ENCODE measurements at places on chromosomes 11 and 22. TPM values are rescaled to one million over a fixed set of nuclear protein-coding genes. Genes with fewer than 3 reads are reported as not detected.
A peak's percentile ranks its signal among the peaks of the same experiment; 100 is the strongest.

- DNase-seq = no peak
Measured at GRCh38 chr11:101128571-101129202, 926 bp downstream of the PGR start.

- no peak for DNase-seq
Measured at GRCh38 chr11:12399355-12399754, 22.0 kb downstream of the PARVA start.

H19 gene
- total RNA-seq = not detected

DNA sequence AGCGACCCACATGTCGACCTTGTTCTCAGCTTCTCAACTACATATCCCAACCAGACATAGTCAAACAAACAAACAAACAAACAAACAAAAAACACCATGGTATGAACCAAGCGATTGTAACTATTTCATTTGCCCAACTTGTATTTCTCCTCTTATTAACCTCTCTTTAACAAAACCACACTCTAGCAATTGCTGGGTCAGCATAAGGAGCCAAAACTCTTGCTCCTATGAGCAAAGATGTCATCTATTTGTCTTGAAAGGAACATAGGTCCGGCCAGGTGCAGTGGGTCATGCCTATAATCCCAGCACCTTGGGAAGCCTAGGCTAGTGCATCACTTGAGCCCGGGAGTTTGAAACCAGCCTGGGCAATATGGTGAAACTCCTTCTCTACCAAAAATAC lies 145.6 kb downstream of the WT1 start:
- DNase-seq = no peak

- DNase-seq = no peak
Measured at GRCh38 chr11:132131961-132132360, 761.5 kb downstream of the NTM start.

- DNase-seq = no peak
Measured at GRCh38 chr11:64514590-64514989, 76.4 kb upstream of the SLC22A12 start.

- no peak for DNase-seq
Measured at GRCh38 chr11:7672276-7672959, 882 bp downstream of the CYB5R2 start.

DNA sequence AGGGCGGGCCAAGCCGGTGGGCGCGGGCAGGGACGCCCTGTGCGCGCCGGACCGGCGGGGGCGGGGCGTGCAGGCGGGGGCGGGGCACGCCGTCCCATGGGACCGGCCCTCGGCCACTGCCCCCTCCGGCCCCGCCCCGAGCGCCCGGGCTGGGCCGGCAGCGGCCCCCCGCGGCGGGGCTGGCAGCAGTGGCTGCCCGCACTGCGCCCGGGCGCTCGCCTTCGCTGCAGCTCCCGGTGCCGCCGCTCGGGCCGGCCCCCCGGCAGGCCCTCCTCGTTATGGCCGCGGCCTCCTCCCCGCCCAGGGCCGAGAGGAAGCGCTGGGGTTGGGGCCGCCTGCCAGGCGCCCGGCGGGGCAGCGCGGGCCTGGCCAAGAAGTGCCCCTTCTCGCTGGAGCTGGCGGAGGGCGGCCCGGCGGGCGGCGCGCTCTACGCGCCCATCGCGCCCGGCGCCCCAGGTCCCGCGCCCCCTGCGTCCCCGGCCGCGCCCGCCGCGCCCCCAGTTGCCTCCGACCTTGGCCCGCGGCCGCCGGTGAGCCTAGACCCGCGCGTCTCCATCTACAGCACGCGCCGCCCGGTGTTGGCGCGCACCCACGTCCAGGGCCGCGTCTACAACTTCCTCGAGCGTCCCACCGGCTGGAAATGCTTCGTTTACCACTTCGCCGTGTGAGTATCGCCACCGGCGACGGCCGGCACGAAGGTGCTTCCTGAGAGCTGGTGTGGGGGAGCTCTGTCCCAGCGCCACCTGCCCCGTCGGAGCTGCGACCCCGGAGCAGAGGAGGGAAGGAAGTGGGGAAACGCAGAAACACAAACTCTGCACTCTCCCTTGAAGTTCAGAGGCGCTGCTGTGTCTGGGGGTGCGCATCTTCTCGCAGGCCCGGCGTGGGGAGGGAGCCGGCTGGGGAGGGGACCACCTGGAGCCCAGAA lies at the start of gene KCNQ1:
Gene KCNQ1 (plus strand): TSS at position 188 of the 925 bp plus-strand sequence. CDS start 91 bp downstream, at position 279.
- DNase-seq = peak; percentile 76

CNGA4 gene
- total RNA-seq = 0.30 TPM

APOBEC3F gene
- total RNA-seq = 19.4 TPM

DNA sequence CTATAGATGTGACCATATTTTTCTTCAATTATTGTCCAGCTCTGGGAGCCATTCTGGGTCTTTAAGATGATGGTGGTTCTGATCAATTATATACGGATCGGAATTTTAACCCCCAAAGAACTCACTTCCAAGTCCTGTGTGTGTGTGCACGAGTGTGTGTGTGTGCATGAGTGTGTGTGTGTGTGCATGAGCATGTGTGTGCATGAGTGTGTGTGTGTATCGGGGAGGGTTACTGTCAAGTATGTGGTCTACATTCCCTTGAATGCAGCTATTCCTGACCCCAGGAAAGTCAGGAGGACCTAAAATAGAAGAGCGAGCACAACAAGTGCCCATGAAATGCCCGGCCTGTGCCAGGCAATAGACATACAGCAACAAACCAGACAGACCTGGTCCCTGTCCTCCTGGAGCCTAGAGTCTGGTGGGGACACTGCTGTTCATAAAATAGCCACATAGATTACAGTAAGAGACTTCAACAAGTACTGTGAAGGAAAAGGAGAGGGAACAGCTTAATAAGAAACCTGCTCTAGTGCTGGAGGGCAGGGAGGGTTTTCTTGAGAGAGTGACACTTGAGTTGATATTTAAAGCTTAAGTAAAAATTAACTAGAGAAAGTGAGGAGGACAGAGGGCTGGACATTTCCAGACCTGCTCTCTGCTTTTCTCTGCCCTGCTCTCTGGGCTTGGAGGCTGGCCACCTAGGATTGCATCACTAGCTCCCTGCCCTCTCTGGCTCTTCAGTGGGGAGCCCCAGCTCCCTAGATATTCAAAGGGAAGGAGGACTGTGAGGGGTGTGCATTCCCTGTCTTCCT lies 66.1 kb upstream of the SPON1 start:
- no peak for DNase-seq

DNA sequence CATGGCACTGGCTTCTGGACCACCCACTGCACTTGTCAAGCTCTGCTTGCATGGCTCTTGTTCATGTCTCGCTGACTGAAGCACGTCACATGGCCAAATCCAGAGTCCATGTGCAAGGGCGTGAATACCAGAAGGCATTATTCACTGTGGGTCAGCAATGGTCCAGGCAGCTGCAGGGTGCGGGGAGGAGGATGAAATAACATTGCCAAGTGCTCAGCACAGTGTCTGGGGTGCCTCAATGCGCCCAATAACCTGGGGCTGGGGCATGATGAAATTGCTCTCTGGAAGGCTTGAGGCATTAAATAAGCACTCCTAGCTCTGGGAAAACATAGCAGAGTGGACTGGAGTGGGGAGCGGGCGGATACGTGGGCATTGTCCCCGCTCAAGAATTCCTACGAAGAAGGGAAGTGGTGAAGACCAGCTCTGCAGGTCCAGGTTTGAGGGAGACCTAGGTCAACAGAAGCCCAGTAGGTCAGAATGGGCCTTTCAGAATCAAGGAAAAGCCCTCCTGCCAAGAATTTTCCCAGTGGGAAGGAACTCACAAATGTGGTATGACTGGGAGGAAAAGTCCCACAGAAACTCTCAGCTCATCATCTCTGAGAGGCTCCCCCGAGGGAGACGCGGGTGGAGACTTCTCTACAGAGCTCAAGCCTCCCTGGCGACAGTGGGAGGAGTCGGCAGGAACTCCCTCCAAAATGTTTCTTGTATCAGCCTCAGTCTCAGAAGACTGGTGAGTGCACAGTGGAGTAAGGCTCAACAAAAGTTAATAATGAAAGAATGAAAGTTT lies 15.3 kb upstream of the ACCSL start:
- no peak for DNase-seq

ADAMTS15 gene
- total RNA-seq = not detected

C1QTNF6 gene
- 3.2 TPM for total RNA-seq

DNA sequence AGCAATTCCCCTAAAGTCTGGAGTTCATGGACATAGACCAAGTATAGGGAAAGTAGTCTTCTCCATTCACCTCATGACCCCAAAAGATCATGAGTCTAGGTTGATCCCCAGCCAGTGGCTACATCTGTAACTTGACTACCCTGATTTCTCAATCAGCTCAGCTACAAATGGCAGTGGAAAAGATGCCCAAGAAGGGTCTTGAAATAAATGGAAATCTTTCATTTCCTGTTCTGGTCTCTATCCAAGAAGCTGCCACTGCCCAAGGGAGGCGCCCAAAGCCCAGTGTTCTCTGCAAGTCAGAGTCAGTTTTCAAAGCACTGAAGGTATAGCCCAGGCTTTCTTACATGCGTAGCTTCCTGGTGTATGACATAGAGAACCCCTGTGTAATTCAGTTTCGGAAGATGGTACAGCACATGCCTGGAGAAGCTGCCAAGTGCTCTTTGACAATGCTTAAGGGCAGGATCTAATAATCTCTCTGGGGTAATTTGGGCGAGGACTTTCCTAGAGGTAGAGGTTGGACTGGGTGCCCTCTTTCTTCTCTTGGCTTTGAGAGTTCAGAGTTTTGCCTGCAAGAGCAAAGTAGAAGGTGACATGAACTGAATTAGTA lies 101.1 kb downstream of the ADAMTS15 start:
- DNase-seq = no peak

DNA sequence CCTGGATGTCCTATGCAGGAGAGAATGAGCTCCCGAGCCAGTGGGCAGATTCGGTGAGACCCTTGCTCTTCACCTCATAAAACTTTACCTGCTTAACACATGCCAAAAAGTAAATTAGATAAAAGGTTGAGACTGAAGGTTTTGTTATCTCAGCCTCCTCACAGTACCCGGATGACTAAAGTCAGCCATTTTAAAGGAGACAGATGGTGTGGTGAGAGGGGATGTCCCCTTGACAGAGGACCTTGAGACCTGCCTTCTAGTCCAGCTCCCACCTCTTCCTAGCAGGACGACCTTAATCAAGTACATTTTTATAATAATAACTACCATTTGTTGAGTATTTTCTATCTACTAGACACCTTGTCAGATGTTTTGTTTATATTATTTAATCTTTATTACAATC lies 39.7 kb downstream of the C11orf91 start:
- no peak for DNase-seq

DNA sequence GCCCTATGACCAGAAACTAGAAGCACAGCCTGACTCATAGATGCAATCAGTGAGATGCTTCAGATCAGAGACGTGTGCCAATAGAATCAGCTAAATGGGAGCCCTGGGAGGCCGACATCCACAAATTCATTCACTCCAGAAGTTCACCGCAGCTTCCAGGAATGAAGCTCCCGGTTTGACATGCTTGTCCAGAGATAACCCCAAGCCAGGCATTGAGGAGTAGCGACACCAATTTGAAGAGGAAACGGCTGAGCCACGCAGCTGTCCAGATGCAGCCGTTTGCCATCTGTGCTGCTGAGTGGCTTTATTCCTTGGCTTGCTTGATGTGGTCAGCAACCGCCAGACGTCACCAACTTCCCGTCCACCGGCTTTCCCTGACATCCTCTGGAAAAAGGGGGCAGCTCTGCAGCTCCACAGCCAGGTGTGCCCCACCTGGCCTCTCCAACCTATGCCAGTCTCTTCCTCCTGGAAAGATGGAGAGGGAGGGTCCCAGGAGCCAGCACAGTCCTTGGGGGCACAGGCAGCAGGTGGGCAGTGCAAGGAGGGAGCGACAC lies 123.9 kb upstream of the OPCML start:
- DNase-seq = no peak

DNA sequence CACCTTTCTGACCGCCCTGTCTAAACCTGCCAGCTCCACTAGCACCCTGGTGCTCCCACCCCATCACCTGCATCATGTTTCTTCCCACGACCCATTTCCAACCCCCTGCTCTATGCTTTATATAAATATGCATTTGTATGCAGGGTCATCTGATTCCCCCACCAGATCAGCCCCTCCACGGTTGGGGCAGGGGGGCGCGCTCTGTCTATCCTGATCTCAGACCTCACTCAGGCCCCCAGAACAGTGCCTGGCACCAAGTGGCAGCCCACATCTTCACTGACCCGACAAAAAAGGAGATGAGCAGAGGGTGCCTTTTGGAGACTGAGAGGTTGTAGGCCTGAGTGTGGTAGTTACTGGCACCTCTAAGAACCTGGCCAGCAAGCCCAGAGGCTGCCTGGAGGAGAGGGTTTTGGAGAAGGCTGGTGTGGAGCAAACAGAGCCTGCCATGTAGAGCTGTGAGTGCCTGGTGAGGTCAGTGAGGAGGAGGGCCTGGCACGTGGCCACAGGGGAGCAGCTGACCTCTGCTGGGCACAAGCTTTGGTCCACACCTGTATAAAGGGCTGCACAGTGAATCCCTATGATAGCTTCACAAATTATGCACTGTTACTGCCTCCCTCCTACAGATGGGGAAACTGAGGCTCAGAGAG lies 86.3 kb upstream of the RTL6 start:
- no peak for DNase-seq

BTG4 gene
- total RNA-seq = 0.62 TPM

CTSC gene
- total RNA-seq = 80.9 TPM

- DNase-seq = no peak
Measured at GRCh38 chr11:69473276-69473845, 8.1 kb upstream of the LINC01488 start.

FOSL1 gene
- 16.0 TPM for total RNA-seq

DNA sequence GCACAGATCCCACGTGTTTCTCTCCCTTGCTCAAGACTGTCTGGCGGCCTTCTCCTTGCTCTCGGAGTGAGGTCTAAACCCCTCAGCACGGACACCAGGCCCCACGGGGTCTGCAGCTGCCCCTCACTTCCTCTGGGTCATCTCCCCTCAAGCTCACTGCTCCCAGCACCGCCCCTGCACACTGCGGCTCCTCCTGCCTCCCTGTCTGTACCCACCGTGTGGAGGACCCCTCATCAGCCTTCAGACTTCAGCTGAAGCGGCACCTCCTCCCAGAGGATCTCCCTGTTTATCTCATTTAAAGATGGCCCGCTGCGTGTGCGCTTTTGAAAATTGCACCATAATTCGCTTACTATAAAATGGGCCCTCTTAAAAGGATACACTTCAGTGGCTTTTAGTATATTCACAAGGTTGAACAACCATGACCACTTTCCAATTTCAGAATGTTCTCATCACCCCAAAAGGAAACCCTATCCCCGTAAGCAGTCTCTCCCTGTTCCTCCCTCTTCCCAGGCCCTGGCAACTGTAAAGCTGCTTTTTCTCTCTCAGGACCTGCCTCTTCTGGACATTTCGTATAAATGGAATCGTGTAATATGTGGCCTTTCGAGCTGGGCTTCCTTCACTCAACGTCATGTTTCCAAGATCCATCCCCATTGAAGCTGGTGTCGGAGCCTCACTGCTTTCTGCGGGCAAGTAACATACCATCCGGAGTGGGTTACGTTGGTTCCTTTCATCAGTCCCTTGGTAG lies 14.4 kb upstream of the TPCN2 start:
- DNase-seq = no peak

SPTY2D1 gene
- total RNA-seq = 23.3 TPM

TMPRSS6 gene
- 1.8 TPM for total RNA-seq

MMP8 gene
- not detected for total RNA-seq

- DNase-seq = no peak
Measured at GRCh38 chr11:44590769-44591168, 25.3 kb downstream of the CD82 start.

All from activated naive CD8-positive, alpha-beta T cell treated with anti-CD3 and anti-CD28 coated beads for 36 hours (primary cell).